Chondrocyte (in vitro differentiated cells): ENCODE measurements at places on chromosomes 12 and 14. TPM values are rescaled to one million over a fixed set of nuclear protein-coding genes. Genes with fewer than 3 reads are reported as not detected.

PPP4R4 gene
- total RNA-seq = 0.22 TPM in 1 of 3 replicates, not detected in the others

NT5DC3 gene
- 24.0 to 26.2 TPM (median 25.3 TPM) in 3 replicates for total RNA-seq

MYF5 gene
- total RNA-seq = not detected in 3 replicates

CHGA gene
- not detected in 3 replicates for total RNA-seq

APOF gene
- not detected in 3 replicates for total RNA-seq

OR4E2 gene
- total RNA-seq = not detected in 3 replicates

KERA gene
- not detected in 3 replicates for total RNA-seq

CCDC196 gene
- not detected in 3 replicates for total RNA-seq

- DNase-seq = no peak
- no peaks in the 10 kb centered on the region for H3K27me3 ChIP-seq
- H3K27ac ChIP-seq = peak overlapping the region; percentile 95
- peak overlapping the region; percentile 80 for H3K4me3 ChIP-seq
- H3K36me3 ChIP-seq = peaks cover 6% of the 10 kb centered on the region
- peaks cover 50% of the 10 kb centered on the region for H3K4me1 ChIP-seq
These were observed 2.5 kb downstream of the EEA1 start for GRCh38 chr12:92926549-92926948.

DNA sequence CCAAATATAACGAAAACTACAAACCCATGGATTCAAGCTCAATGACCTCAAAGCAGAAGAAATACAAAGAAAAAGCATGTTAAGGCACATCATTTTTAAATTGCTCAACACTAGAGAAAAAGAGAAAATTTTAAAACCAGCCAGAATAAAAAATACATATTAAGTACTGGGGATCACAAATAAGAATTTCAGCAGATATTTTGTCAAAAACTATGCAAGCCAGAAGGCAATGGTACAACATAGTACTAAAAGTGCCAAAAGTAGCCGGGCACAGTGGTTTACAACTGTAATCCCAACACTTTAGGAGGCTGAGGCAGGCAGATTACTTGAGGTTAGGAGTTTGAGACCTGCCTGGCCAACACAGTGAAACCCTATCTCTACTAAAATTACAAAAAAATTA lies 10.2 kb downstream of the SGPP1 start:
- peaks cover 6% of the 10 kb centered on the region for H3K4me1 ChIP-seq
- H3K27me3 ChIP-seq = no peaks in the 10 kb centered on the region
- H3K27ac ChIP-seq = no peak overlapping the region
- peaks cover 19% of the 10 kb centered on the region for H3K36me3 ChIP-seq
- DNase-seq = no peak
- no peak overlapping the region for H3K4me3 ChIP-seq

DNA sequence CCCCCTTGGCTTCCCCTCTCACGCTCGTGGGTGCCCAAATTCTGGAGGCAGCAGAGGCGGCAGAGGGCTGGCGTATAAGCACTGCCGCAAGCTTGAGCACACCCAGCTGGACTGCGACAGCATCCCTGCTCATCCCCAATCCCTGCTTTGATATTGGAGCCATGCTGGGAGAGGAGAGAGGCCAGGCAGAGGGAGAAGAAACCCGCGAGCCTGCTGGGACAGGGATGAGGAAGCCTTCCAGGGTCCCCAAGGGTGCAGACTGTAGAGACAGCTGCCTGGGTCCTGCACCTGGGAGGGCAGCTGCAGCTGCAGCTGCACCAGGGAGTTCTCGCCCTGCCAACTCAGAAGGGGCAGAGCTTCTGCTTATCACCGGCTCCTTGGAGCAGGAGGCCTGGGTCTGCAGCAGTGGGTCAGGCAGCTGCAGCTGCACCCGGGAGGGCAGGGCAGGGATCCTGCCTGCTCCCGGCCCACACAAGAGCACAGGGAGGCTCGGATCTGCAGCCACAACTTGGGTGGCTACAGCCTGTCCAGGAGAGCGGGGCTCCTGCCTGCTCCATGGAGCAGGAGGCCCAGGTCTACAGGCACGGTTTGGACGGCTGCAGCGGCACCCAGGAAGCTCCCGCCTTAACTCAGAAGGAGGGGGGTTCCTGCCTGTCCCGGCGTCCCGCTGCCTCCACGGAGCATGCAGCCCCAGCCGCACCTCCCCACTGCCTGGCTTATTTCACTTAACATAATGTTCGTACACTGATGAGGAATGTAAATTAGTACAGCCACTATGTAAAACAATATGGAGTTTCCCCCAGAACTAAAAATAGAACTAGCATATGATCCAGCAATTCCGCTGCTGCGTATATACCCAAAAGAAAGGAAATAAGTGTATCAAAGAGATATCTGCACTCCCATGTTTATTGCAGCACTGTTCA lies 60.4 kb upstream of the SGPP1 start:
- H3K4me3 ChIP-seq = no peak overlapping the region
- H3K27ac ChIP-seq = no peak overlapping the region
- no peak for DNase-seq

- no peak overlapping the region for H3K4me3 ChIP-seq
- H3K36me3 ChIP-seq = peaks cover 4% of the 10 kb centered on the region
- no peak for DNase-seq
- H3K27ac ChIP-seq = no peak overlapping the region
These were observed 230.5 kb downstream of the PCNX1 start for GRCh38 chr14:71137536-71138447.

- H3K4me3 ChIP-seq = no peak overlapping the region
- no peak for DNase-seq
- H3K4me1 ChIP-seq = no peaks in the 10 kb centered on the region
- H3K27ac ChIP-seq = no peak overlapping the region
These were observed 84.3 kb upstream of the ANO2 start for GRCh38 chr12:6029401-6029800.

DNA sequence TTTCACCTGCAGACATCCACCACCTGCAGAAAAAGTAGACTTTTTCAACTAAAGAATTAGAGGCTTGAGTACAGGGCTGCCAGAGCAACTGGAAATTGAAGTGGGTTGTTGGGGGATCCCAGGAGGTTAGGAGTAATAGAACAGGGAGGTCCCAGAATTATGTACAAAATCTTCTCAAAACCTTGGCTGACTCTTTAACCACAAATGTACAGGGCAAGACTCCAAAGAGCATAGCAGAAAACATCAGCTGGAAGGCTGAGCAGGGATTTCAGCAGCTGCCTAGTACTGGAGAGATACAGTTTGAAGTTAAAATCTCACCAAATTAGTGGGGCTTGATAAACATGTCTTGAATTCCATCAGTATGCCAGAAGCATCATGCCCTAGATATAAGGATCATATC lies 191.6 kb downstream of the CRADD start:
- H3K4me1 ChIP-seq = peaks cover 23% of the 10 kb centered on the region
- DNase-seq = no peak
- peaks cover 34% of the 10 kb centered on the region for H3K36me3 ChIP-seq
- peak overlapping the region; percentile 59 for H3K27ac ChIP-seq
- no peak overlapping the region for H3K4me3 ChIP-seq

DNA sequence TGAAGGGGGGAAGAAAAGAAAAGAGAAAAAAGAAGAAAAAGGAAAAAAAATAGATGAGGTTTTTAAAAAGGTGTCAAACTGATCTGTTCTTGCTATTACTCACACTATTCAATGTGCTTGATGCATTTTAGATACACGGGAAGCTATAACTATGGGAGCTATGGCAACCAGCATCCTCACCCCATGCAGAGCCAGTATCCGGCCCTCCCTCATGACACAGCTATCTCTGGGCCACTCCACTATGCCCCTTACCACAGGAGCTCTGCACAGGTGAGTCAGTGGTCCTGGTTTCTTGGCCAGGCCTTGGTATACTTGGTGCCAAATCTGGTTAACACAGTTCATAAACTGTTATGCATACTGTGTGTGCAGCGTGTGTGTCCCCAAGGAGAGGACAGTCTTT lies 24.0 kb upstream of the RIC8B start:
- H3K27ac ChIP-seq = no peak overlapping the region
- no peak for DNase-seq
- H3K4me1 ChIP-seq = no peaks in the 10 kb centered on the region
- no peaks in the 10 kb centered on the region for H3K27me3 ChIP-seq
- no peak overlapping the region for H3K4me3 ChIP-seq
- no peaks in the 10 kb centered on the region for H3K36me3 ChIP-seq

GRCh38 chr14:55430024-55430690 lies 10.3 kb downstream of the TBPL2 start:
- no peaks in the 10 kb centered on the region for H3K4me1 ChIP-seq
- DNase-seq = no peak
- H3K36me3 ChIP-seq = no peaks in the 10 kb centered on the region
- no peak overlapping the region for H3K4me3 ChIP-seq

GRCh38 chr14:99119554-99120525 lies 152.2 kb downstream of the BCL11B start:
- no peaks in the 10 kb centered on the region for H3K36me3 ChIP-seq
- H3K4me3 ChIP-seq = no peak overlapping the region
- DNase-seq = no peak
- peaks cover 5% of the 10 kb centered on the region for H3K4me1 ChIP-seq
- no peak overlapping the region for H3K27ac ChIP-seq
